NCI-H2227 treated with DMSO at 0.1 percent for 48 hours (cell line): ENCODE measurements at places on chromosomes 5 and 9.

GRCh38 chr9:73176450-73176875 is 24.8 kb downstream of the ANXA1 start:
- no peak for DNase-seq

- DNase-seq: no peak
Measured at GRCh38 chr5:39369123-39369815, 5.0 kb upstream of the C9 start.

DNA sequence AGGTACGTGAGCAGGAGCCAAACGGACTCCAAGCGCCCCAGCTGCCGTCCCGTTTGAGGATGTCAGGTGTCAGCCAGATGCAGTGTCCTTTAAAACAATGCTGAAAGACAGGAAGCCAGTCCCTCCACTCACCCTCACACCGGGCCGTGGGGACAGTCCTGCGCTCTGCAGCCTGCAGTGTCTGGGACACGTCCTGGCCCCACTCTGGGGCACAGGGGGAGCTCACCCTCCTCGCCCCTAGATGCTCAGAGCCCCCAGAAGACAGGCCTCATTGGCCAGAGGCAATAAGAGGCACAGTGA is 79.7 kb downstream of the ZNF354C start:
- DNase-seq: no peak

GRCh38 chr5:136212252-136212721 is 19.3 kb upstream of the SMIM32 start:
- no peak for DNase-seq

- DNase-seq: no peak
Measured at GRCh38 chr5:154133591-154133990, 56.9 kb upstream of the GALNT10 start.

GRCh38 chr5:139863361-139863760 is 67.8 kb downstream of the PSD2 start:
- DNase-seq: no peak

GRCh38 chr5:140883373-140883772 is 1.4 kb downstream of the PCDHA13 start:
- DNase-seq: no peak
